ENCODE measurements at places on chromosomes 7 and 10.

GRCh38 chr7:28747404-28747803, 210.7 kb downstream of the TRIL start:
- DNase-seq = no peak

DNA sequence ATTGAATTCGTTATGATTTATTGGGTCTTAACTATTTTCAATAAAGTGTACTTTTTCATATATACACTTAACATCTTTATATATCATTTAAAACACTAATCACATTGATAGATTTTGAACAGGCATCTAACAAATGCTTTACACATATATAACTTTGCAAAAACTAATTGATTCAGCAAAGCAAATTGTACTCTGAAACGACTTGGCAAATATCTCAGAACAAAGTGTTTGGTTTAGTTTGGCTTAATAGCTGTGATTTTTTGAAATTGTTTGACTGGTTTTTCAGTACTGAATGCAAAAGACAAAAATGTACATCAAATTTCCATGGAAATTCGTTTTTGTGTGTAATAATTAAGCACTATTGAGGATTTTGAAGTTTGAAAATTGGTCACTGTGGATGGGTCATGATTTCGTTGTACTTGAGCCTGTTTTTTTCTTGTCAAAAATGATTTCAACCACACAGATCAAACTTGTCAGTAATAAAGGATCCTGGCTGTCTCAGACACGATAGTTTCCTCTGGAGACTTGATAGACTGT, 125.3 kb upstream of the SLC25A13 start:
- DNase-seq = no peak

DNA sequence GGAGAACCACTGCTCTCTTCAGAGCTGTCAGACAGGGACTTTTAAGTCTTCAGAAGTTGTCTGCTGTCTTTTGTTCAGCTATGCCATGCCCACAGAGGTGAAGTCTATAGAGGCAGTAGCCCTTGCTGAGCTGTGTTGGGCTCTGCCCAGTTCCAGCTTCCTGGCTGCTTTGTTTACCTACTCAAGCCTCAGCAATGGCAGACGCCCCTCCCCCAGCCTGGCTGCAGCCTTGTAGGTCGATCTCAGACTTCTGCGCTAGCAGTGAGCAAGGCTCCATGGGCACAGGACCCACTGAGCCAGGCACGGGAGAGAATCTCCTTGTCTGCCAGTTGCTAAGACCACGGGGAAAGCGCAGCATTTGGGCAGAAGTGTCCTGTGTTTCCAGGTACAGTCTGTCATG, 12.1 kb upstream of the CPA2 start:
- DNase-seq = no peak

- DNase-seq = no peak
Observed at GRCh38 chr7:51299391-51300133, 17.0 kb downstream of the COBL start.

DNA sequence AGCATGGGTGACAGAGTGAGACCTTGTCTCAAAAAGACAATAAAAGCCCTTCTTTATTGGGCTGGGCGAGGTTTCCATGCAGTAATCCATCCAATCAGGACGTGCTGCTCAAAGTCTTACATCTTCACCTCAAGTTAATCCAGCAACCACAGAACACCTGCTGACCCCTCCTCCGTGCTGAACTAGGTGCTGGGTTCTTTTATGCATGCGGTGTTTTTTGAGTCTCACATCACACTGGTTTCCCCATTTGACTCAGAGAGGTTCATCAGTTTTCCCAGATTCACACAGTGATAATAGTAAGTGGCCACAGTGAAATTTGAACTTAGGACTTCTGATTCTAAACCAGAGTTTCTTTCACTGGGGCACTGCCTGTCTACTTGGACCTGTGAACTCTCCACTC, 58.3 kb upstream of the GTF2I start:
- DNase-seq = no peak

DNA sequence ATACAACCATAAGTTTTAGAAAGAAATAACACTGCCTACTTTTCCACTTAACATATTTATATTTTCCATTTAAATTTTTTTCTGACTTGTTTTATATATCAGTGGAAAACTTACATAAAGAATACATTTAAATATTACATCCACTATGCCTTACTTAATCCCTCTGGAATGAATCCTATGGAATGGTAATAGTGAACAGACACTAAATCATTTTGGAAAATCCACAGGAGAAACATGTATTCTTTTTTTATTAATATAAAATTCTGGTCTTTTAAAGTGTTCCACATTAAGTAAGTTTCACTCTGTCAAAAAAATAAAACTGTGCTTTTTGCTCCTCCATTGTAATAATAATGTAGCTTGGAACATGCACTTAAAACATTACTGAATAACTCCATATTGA, 236.8 kb upstream of the LRRN3 start:
- no peak for DNase-seq

- no peak for DNase-seq
Observed at GRCh38 chr7:6640246-6640721, 3.2 kb downstream of the ZNF316 start.

DNA sequence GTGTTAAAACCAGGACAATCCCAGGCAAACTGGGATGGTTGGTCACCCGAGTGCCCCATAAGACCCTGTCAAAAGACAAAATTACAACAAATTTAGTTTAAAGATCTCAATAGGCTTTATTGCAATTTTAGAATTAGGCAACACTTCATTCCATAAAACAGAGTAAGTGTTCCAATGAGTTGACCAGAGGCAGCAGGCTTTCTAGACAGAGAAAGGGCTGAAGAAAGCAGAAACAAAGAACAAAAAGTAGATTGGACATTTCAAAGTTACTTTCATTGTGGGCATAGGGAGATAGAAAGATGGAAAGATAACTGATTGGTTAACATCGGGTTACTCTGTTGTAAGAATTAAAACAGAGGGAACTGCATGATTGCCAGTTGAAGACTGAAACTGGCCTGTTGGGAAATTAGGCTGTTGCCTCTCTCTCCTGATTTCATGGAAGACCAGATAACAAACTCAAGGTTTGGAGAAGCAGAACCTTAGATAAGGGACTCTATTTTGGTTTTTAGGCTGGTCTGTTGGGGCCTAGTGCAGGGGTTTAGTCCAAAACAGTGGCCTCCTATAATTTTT, 36.3 kb downstream of the ENTPD1 start:
- no peak for DNase-seq

- no peak for DNase-seq
Observed at GRCh38 chr10:89738551-89739209, 37.3 kb downstream of the KIF20B start.

- DNase-seq = no peak
Observed at GRCh38 chr10:13327534-13327933, 20.6 kb downstream of the SEPHS1 start.

DNA sequence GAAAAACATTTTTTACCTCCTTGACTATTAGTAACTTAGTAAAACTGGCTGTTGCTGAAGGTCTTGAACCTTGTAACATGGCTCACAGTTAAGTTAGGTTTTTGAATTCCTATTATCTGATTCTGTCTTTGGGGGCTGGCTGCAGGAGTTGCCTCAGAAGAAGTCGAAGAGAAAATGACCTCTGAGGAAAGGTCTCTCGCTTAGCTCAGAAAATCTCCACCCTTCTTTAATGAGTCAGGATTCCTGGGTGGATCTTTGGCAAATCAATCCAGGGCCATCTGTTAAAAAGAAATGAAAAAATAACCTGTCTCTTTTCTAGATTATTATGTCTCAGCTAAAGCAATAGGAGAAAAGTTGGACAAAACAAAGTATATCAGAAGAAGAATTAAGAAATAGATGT, 267.8 kb upstream of the SEMA3C start:
- no peak for DNase-seq

DNA sequence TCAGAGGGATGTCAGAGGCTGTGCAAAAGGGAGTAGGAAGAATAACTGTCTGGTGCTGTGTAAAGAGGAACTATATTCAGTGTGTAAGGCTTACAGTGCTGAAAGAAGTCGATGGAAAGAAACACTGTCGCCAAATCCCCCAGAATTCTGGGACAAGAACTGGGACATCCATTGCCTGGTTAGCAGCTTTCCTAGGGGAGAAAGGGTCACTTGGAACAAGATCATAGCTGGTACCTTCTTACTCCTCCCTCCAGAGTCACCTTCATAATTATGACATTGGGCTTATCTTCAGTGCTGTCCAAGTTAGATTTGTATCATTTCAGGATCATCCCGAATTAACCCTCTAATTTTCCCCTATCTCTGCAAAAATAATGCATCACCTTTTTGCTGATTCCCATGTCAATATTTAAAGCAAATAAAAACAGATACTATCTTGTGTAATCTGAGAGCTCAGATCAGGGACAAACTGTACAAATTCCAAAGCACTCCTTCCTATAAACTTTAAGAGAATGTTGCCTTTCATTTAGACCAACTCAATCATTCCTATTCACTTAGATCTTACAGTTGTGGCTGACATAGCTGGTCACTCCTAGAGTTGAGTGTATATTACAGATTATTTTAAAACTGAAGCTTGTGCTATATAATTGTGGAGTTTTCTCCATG, 96.5 kb downstream of the DNAH11 start:
- no peak for DNase-seq

DNA sequence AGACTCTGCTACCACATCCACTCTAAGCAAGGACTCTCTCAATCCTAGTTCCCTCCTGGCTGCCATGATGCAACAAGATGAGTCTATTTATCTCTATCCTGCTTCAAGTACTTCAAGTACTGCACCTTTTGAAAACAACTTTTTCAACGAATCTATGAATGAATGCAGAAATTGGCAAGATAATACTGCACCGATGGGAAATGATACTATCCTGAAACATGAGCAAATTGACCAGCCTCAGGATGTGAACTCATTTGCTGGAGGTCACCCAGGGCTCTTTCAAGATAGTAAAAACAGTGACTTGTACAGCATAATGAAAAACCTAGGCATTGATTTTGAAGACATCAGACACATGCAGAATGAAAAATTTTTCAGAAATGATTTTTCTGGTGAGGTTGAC, 40.7 kb downstream of the AHR start:
- no peak for DNase-seq

DNA sequence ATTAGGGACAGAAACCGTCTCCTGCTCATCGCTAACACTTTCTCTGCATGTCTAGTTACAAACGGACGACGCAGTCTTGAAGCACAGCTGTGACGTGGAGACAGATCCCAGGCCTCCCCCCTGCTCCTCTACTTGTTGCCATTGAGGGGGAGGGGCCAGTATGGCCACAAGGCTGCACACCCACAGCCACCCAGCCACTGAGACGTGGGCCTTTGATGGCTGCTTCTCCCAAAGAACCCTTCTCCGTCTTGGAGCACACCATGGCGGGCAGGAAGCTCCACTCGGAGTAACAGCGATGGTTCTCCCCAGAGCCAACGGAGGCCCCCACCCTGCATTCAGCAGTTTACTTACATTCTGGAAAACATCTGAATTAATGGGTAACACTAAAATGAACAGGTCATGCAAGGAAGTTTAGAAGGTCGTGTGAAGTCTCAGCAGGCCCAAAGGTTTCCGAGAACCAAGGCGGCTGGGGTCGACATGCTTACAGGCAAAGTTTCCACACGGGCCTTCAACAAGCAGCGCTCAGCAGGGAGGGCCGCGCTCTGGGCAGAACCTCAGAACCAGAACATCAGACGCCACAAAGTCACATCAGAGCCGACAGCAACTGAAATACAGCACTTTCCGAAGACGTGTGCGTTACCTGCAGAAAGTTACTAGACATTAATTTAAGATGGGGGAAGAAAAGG, 169.6 kb downstream of the DIP2C start:
- DNase-seq = no peak

DNA sequence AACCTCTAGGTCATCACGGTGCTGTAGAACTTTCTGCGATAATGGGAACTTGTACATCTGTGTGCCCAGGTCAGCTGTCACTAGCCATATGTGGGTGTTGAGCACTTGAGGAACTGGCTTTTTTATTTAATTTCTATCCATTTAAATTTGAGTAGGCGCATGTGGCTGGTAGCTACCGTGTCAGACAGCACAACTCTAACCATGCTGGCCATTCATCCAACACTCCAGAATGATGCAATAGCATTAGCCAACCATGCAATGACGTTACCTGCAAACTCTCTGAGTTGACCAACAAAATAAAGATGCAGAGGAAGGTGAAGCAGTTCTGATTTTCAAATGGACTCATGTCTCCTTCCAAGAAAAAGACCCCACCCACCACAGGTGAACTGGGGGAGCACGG, 24.4 kb upstream of the CHST15 start:
- no peak for DNase-seq

DNA sequence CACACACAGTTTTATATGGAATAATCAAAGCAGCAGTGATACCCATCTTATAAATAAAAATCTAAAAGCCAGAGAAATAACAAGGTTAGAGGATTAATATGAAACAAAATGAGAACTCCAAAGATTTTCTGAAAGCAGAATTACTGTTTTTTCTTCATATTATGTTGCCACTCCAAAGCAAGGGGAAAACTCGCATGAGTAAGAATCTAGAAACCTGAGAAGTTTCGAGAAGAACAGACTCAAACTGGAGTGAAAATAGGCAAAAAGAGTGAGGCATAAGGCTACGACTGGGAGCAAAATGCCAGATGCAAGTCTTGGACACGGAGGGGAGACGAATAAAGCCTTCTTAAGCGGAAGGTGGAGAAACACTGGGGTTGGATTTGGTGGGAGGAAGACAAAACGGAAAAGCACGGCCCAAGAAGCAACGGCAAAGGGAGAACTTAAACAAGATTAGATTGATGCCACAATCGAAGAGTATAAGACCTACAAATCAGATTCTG, 923 bp downstream of the TNPO3 start:
- DNase-seq = no peak

- no peak for DNase-seq
Observed at GRCh38 chr7:155785536-155785935, 26.7 kb downstream of the SHH start.

DNA sequence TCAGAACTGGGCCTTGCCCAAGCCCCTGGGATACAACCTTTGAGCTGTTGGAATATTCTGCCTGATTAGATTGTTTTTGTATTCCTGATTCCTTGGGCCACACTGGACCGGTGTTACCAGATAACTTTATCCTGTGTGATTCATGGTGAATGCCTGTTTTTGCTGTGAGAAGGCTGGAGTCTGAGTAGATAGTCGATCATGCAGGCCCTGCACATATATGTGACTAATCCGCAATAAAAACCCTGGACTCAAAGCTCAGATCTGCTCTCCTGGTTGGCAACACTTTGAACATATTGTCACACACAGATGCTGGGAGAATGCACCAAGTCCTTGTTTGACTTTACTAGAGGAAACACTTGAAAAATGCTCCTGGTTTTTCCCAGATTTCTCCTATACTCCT, 183.9 kb upstream of the MBL2 start:
- DNase-seq = no peak

GRCh38 chr7:43779045-43779812, 20.7 kb downstream of the BLVRA start:
- DNase-seq = no peak

GRCh38 chr10:49165821-49166483, 22.2 kb downstream of the TMEM273 start:
- DNase-seq = no peak

GRCh38 chr7:35492451-35493175, 202.3 kb downstream of the HERPUD2 start:
- no peak for DNase-seq

GRCh38 chr10:98224509-98224908, 43.5 kb downstream of the LOXL4 start:
- no peak for DNase-seq

GRCh38 chr10:47353351-47353750, 5.2 kb downstream of the RBP3 start:
- DNase-seq = no peak

GRCh38 chr10:8137726-8138125, 83.2 kb downstream of the GATA3 start:
- no peak for DNase-seq

All from amygdala (tissue), 56 donors.